NCI-H748 treated with DMSO at 0.1 percent for 48 hours (cell line): ENCODE measurements at places on chromosomes 1 and 21.

- no peak for DNase-seq
These were observed 8.5 kb downstream of the CHD5 start for GRCh38 chr1:6171548-6172124.

- no peak for DNase-seq
These were observed 1.5 kb upstream of the CLCNKA start for GRCh38 chr1:16020325-16020724.

DNA sequence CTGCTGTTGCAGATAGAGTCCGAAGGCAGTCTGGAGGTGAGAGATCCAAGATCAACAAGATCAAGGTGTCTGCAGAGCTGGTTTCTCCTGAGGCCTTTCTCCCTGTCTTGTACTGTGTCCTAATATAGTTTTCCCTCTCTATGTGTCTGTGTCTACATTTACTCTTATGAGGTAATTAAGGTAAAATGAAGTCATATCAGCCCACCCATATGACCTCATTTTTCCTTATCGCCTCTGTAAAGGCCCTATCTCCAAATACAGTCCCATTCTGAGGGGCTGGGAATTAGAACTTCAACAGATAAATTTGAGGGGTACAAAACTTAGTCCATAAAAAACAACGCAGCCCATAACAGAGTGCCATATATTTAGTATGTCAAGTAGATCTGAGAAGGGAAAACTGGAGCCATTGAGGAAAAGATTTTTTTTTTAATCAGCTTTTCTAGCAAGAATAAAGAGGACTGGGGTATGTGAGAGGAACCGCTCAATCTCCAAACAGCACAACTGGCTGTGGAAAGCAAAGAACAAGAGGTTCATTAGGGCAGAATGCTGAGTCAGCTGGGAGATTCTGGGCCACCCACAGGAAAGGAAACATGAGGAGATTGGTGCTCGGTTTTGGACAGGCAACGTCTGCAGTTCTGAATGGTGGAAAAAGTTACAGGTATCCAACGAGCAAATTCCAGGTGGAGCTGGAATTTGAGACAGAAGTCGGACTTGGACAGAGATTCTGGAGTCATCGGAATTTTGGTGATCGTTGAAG, 65.7 kb downstream of the MAP3K21 start:
- no peak for DNase-seq

- no peak for DNase-seq
These were observed 99.6 kb downstream of the DENND1B start for GRCh38 chr1:197675583-197676208.

DNA sequence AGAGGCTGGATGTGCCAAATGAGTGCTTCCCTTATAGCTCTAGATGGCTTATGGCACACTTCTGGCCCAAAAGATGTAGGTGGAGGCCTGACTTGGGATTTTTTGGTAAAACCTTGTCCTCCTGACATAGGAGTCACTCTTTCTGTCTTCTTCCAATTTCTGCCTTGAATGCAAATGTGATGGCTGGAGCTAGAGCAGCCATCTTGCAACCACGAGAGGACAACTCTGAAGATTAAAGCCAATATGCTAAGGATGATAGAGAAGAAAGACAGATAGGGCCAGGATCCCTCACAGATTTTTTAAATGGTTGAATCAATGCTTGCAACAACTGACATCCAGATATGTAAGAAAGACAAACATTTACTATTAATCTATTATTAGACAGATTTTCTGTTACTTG, 8.5 kb upstream of the GPR137B start:
- DNase-seq = no peak

DNA sequence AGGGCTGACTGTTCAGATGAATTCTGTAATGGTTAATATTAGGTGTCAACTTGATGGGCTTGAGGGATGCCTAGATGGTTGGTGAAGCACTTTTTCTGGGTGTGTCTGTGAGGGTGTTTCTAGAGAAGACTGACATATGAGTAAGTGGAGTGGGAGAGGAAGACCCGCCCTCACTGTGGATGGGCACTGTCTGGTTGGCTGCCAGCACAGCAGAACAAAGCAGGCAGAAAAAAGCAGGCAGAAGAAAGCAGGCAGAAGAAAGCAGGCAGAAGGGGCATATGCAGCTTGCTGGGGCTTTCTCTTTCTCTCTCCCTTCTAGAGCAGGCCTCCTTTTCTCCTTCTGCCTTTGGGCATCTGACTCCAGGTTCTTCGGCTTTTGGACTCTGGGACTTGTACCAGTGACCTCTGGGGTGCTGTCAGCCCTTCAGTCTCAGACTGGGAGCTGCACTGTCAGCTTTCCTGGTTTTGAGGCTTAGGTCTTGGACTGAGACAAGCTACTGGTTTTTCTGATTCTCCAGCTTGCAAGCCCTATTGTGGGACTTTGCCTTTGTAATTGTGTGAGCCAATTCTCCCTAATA, 42.9 kb upstream of the CD2 start:
- DNase-seq = no peak
